ENCODE measurements at places on chromosomes 7 and 10. TPM values are rescaled to one million over a fixed set of nuclear protein-coding genes. Genes with fewer than 3 reads are reported as not detected.

The MBLAC1 gene
- total RNA-seq, result 1.0 TPM

The ZNF488 gene
- total RNA-seq, result under 0.01 TPM

The UMAD1 gene
- 12.6 TPM for total RNA-seq

The HOXA5 gene
- total RNA-seq, result not detected

The CNPY1 gene
- not detected for total RNA-seq

The TAC1 gene
- not detected for total RNA-seq

The SSC4D gene
- total RNA-seq, result 1.0 TPM

The NXPH1 gene
- total RNA-seq, result not detected

The ADGRA1 gene
- not detected for total RNA-seq

The SPDYE8 gene
- total RNA-seq, result not detected

The SNX13 gene
- 43.1 TPM for total RNA-seq

The ASZ1 gene
- total RNA-seq, result not detected

The AGAP5 gene
- total RNA-seq, result 3.7 TPM

The MUC3A gene
- not detected for total RNA-seq

The WIPF3 gene
- total RNA-seq, result 0.21 TPM

The SUGCT gene
- 6.5 TPM for total RNA-seq

The ALOX5 gene
- total RNA-seq, result 5.6 TPM

The OR9A2 gene
- total RNA-seq, result not detected

The ANKRD61 gene
- total RNA-seq, result 0.21 TPM

The PYROXD2 gene
- total RNA-seq, result 4.6 TPM

The SPDYE5 gene
- total RNA-seq, result not detected

The VGF gene
- 0.34 TPM for total RNA-seq

The CHAT gene
- total RNA-seq, result not detected

The CLCN1 gene
- total RNA-seq, result not detected

The ERVW-1 gene
- not detected for total RNA-seq

The TAS2R41 gene
- not detected for total RNA-seq

The HSPA12A gene
- 9.1 TPM for total RNA-seq

The SEMA3A gene
- total RNA-seq, result 35.9 TPM

The PPP1R17 gene
- total RNA-seq, result not detected

The CTAGE8 gene
- 7.2 TPM for total RNA-seq

The PAPOLB gene
- total RNA-seq, result under 0.01 TPM

The ANKRD7 gene
- total RNA-seq, result 0.34 TPM

The AGMO gene
- not detected for total RNA-seq

The ZNF804B gene
- total RNA-seq, result not detected

The SLC13A1 gene
- not detected for total RNA-seq

The CASTOR2 gene
- total RNA-seq, result 2.4 TPM

The FOXI2 gene
- total RNA-seq, result not detected

The ZNF853 gene
- total RNA-seq, result 0.43 TPM

The EBLN1 gene
- not detected for total RNA-seq

The SLC25A40 gene
- 3.4 TPM for total RNA-seq

The FGFR2 gene
- total RNA-seq, result 20.2 TPM

The GTF2I gene
- 130 TPM for total RNA-seq

The UCMA gene
- total RNA-seq, result not detected

The FMC1 gene
- total RNA-seq, result 3.1 TPM

The HOXA4 gene
- total RNA-seq, result not detected

The GPR26 gene
- total RNA-seq, result under 0.01 TPM

The SRGN gene
- total RNA-seq, result 1.7 TPM

The RNF148 gene
- under 0.01 TPM for total RNA-seq

The MSMB gene
- 0.34 TPM for total RNA-seq

The CPA2 gene
- not detected for total RNA-seq

The CFAP58 gene
- total RNA-seq, result 0.34 TPM

The DKK1 gene
- 1.8 TPM for total RNA-seq

The RARRES2 gene
- not detected for total RNA-seq

The TFR2 gene
- total RNA-seq, result under 0.01 TPM

The ZNF277 gene
- 43.2 TPM for total RNA-seq

Measured in nasal cavity respiratory epithelium epithelial cell of viscerocranial mucosa (primary cell).